Stimulated activated CD8-positive, alpha-beta memory T cell treated with anti-CD3 and anti-CD28 coated beads, Interleukin-4, amount 100 ng/mL, for 1 hour (primary cell): ENCODE measurements at places on chromosomes 5 and 9.

DNA sequence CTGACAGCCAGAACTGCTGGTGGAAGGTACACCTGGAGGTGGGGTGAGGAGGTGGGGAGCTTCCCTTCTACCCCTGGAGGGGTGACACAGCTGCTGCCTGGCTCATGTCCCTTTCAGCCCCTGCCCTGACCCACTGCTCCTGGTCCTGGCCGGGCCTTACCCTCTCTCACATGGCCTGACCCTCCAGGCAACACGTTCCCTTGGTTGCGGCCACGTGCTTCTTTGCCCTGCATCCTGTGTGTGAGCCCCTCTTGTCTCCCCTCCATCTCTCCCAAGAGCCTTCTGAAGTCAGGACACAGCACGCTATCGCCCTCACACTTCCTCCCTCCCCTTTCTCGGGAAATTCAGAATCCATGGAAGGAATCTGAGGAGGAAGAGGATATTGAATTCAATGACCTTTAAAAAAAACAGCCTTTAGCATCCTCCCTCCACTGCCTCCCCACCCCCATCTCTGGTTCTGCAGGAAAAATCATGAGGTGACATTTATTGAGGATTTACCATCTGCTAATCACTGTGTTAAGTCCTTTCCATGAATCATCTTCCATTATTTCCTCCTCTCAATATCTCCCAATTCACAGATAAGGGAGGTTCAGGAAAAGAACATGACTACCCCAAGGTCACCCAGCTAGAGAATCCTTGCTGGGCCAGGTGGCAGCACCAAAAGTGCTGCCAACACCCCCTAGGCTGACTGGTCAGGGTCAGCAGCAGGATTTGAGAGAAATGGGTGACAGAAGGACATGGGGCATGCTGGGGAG is 8.3 kb downstream of the AQP3 start:
- no peak for DNase-seq

GRCh38 chr9:113600023-113600823 is 136.7 kb downstream of the RGS3 start:
- DNase-seq, result no peak

GRCh38 chr9:133862585-133863256 is 124.6 kb upstream of the SARDH start:
- DNase-seq, result no peak

- no peak for DNase-seq
Measured at GRCh38 chr5:148586796-148587195, 67.5 kb downstream of the HTR4 start.

GRCh38 chr5:36105819-36106218 is 39.1 kb upstream of the UGT3A2 start:
- no peak for DNase-seq

GRCh38 chr9:35696520-35697215 is 6.9 kb upstream of the TPM2 start:
- peak; percentile 15 for DNase-seq

DNA sequence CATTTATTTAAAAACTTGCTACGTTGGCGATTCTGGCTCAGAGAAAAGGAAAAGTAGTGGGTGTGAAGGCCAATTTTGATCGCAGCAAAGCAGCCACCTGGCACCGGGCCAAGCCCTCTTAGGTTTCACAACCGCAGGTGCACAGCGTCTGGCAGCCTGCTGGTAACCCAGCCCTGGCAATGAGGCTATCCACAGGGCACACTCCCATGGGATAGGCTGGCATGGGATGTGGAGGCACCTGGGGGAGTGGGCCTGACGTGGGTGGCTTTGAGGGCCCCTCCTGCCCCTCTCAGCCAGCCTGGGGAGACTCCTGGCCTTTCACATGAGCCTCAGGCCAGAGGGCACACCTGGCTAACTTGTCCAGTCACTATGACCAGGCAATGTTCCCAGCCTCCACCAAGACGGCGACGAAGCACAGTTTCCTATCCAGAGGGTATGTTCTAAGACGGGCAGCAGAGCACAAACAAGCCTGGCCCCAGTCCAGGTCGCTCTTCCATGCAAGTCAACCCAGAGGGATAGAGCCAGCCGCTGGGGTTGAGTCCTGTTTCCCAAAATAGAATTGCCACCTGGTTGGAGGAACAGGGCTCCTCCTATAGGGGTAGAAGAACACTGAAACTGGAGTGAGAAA is 19.0 kb downstream of the CMBL start:
- no peak for DNase-seq

- no peak for DNase-seq
Measured at GRCh38 chr9:115743709-115744605, 409.6 kb upstream of the PAPPA start.

DNA sequence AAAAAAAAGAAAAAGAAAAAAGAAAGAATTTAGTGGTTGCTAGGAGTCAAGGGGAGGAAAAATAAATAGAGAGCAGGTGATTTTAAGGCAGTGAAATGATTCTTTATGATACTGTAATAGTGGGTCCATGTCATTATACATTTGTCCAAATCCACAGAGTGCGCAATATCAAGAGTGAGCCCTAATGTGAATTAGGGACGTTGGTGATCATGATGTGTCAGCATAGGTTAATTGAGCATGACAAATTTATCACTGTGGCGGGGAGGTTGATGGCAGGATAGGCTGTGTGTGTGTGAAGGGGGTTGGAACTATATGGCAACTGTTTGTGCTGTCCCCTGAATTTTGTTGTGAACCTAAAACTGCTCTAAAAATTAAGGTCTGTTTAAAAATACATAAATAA is 357.8 kb downstream of the ICE1 start:
- DNase-seq, result no peak

- DNase-seq, result no peak
Measured at GRCh38 chr5:77337246-77337645, 126.8 kb downstream of the PDE8B start.

- no peak for DNase-seq
Measured at GRCh38 chr9:35734096-35734495, 1.6 kb downstream of the CREB3 start.

DNA sequence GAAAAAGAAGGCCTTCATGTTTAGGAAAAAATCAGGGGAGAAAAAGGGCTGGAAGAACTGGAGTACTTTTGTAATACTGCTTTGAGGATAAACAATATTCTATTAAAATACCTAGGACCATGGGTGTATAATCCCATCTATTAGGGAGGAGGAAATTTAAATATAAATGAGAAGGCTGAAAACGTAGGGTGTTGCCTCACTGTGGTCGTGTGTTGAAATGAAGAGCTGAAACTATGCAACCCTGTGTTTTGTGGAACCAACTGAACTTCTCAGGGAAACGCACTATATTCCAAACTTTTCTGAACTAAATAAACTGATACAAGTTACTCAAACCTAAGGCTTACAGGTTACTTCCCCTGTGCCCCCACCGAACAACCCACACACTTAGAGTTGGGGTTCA is 4.5 kb upstream of the CNTLN start:
- no peak for DNase-seq

GRCh38 chr5:15440434-15440833 is 59.5 kb upstream of the FBXL7 start:
- DNase-seq, result no peak

- no peak for DNase-seq
Measured at GRCh38 chr5:132342291-132343180, 27.0 kb upstream of the SLC22A5 start.

- no peak for DNase-seq
Measured at GRCh38 chr5:172659909-172660628, 19.0 kb downstream of the NEURL1B start.

DNA sequence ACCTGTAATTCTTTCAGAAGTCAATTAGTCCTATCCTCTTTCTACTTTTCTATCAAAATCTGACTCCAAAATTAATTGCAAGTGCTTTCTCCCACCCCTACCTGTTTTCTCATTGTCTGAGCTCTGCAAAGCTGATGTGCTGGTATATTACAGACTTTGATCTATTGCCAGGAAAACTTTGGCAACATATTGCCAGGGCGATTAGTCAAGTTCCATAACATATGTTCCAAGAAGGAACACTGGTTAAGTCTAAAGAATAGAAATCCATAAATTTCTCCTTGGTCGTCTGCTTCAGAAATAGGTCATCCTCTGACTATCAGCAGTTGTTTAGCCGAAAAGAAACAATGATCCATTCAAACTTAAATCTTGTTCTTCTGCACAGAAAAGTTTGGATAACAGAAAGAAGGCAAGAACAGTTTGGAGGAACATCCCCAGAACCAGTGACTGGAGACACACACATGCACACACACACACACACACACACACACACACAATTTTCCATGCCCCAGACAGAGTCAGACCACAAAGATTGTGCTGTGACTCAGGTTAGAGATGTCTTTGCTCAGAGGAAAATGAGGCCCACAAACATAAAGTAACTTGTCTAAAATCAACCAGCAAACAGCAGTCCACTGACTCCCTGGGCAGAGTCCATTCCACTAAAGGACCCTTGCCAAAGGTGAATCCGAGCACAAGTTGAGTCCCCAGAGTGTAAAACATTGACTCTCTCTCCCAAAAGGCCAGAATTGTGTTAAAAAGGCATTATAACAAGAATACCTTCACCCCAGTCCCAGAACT is 202.1 kb downstream of the DEPDC1B start:
- no peak for DNase-seq

DNA sequence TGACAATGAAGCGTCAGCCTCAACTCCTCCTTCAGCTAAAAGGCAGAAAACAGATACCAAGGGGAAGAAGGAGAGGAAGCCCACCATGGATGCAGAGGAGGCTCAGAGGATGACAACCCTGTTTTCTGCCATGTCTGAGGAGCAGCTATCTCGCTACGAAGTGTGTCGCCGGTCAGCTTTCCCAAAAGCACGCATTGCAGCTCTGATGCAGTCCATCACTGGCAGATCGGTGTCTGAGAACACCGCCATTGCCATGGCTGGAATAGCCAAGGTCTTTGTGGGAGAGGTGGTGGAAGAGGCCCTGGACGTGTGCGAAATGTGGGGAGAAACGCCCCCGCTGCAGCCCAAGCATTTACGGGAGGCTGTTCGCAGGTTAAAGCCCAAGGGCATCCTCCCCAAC is 968 bp downstream of the TAF11L11 start:
- DNase-seq, result no peak

DNA sequence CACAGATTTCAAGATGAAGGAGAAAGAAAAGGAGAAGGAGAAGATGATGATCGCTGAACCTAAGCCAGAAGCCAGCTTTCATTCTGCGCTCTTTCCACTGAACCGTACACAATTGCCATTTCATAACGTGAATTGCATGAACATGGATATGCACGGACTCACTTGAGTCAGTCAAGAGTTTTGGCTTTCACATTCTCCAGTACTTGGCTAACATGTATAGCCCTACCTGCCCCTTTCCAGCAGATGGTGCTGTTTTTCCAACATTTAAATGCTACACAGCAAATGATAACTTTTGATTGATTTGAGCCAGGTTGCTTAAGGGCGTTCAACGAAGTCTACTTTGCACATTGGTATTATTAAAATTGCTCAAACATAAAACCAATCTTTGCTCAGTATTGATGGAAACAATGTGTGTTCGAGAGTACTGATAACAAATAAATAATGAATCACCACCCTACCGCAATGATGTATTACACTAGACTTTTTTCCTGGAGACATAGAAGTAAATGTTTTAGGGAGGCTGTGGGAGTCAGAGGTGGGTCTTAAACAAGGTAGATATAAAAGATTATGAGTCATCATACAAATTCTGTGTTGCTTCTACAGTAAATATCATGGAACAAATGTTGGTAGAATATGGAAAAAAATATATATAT is 196.4 kb downstream of the TRPM3 start:
- no peak for DNase-seq

GRCh38 chr5:61435368-61435767 is 103.3 kb downstream of the ZSWIM6 start:
- DNase-seq, result no peak

- no peak for DNase-seq
Measured at GRCh38 chr5:151141535-151141934, 16.0 kb downstream of the ANXA6 start.
